Stimulated activated CD8-positive, alpha-beta memory T cell treated with anti-CD3 and anti-CD28 coated beads, Interleukin-7, amount 100 ng/mL, for 48 hours (primary cell): ENCODE measurements at places on chromosomes 1 and 21.

DNA sequence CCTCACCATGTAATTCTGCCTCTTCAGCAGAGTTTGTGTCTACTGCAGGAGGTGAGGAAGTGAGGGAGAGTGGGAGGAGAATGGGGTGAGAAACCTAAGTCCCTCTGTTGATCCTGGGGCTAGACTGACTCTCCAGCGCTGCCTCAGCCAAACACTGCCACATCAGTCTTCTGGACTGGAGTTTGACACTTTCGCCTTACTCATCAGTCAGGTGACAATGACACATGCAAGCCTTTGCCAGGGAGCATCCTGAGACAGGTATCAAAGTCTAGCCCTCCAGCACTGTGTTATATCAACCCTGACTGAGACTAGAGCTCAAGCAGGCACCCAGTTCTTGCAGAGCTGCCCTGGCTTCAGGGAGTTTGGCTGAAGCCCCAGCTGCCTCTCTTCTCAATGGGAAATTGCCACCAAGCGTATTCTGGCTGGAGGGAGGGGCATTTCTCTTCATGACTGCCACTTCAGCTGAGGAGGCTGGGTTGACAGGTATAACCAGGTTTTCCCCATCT, 33.3 kb upstream of the SUCO start:
- no peak for DNase-seq

GRCh38 chr1:162299018-162299417, 77.6 kb downstream of the SPATA46 start:
- DNase-seq: no peak

GRCh38 chr21:24938573-24938972, 668.7 kb downstream of the MRPL39 start:
- DNase-seq: no peak

GRCh38 chr21:38986806-38987632, 181.3 kb downstream of the ETS2 start:
- DNase-seq: no peak

- no peak for DNase-seq
Observed at GRCh38 chr1:48338257-48338656, 115.7 kb downstream of the SLC5A9 start.

GRCh38 chr1:87089070-87089736, 174.8 kb downstream of the HS2ST1 start:
- no peak for DNase-seq

DNA sequence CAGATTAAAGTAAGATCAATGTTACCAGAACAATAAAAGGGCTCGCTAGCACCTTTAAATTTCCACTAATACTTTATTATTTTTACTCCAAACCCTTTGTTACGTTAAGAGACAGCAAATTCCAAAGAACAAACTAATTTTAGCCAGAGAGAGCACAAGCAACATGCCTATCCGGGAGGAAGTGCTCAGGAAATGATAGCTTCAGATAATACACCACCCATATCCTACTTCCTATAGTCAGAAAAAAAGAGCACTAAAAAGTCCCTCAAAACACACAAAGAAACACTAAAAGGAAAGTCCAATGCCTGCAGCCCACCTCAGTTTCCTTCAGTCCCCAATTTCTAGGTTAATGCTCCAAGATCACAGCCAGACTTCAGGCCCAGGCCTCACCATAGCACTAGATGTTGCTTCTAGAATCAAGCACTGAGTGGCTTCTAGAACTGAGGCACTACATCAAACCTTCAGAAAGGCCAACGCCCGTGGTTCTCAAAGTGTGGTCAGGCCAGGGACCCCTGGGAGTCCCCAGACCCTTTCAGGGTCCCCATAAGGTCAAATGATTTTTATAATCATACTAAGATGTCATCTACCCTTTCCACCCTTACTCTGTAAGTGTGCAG, 142.6 kb downstream of the PSMG1 start:
- no peak for DNase-seq
